Endothelial cell (in vitro differentiated cells): ENCODE measurements at places on chromosomes 11 and 22.

- DNase-seq, result no peak
These were observed 34.3 kb upstream of the CFAP300 start for GRCh38 chr11:102012946-102013345.

DNA sequence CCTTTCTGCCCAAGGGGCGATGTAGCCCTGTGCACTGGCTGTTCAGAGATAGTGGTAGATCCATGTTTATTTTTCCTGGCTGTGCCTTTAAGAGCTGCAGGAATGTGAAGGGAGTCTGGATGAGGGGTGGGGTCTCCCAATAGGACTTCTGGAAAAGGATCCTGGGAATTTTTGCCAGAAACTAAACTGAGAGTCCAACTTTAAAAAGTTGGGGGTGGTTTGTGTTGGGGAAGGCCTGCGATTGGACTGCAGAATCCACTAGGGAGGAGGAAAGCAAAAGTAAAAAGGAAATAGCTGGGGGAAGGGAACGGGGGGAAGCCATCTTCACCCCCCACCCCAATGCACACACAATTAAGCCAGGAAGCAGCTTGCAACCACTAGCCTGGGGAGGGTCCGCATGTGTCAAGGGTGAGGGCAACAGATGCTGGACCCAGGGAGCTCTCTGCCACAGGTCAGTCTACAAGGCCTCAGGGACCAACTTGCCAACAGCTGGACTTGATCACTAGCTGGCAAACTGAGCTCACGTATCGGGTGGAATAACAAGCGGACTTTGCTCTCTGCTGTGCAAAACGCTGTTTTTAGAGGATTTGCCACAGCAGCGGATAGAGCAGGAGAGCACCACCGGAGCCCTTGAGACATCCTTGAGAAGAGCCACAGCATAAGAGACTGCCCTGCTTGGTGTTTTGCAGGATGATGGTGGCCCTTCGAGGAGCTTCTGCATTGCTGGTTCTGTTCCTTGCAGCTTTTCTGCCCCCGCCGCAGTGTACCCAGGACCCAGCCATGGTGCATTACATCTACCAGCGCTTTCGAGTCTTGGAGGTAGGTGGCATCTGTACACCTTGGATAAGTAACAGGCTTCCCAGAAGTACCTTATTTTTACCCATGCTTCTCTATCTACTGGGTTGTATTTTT lies at the start of gene OLFML1:
TSS of gene OLFML1 (plus strand) at position 321 of the 912 bp plus-strand sequence. CDS start at position 691, 370 bp downstream.
- DNase-seq, result no peak

GRCh38 chr11:103862094-103862801 lies 174.2 kb upstream of the DDI1 start:
- no peak for DNase-seq

- DNase-seq, result no peak
These were observed 64.9 kb upstream of the OPCML start for GRCh38 chr11:133597236-133597635.

- DNase-seq, result peak; percentile 26
These were observed 1.0 kb downstream of the VWCE start for GRCh38 chr11:61293867-61294716.

GRCh38 chr11:29657709-29658108 lies 359.1 kb downstream of the KCNA4 start:
- no peak for DNase-seq

- no peak for DNase-seq
These were observed 385.1 kb upstream of the CCDC90B start for GRCh38 chr11:83671289-83671688.

DNA sequence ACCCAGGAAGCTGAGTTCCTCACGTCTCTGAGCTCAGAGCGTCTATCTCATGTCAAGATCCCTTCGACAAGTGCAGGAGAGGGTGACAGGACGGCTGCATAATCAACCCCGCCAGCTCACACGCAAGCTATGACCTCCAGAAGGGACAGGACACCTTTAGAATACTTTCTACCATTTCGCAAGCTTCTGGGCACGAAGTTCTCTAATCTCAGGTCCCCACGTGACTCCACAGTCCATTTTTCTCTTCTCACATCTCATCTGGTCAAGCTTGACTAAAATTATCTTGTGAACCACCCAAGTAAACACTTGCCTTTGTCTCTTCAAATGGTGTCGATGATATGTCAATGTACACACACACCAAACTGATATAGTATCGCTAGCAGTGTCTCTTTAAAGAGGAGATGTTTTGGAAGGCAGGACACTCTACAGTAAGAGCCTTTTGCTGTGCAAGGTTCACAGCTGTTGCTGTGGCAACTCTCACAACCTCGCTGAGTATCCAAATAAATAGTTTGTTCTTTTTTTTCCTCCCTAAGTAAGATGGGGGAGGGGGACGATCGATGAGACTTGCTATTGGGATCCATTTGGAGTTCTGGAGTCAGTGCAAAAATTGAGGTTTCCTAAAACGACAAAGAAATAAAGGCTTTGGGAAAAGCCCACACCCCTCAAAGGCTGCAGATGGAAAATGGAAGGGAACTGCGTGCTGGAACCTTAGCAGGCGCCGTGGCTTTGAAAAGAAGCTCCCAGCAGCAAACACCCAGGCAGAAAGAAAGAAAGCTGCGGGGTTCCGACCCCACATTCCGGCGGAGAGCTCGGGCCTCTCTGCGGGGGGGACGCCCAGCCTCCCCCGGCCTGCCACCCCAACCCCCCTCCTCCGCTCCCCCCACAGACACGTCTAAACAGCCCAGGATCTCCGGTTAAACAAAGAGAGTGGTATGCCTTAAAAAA lies 215.4 kb upstream of the UBASH3B start:
- DNase-seq, result peak; percentile 12

GRCh38 chr22:44729391-44730021 lies 22.9 kb upstream of the ARHGAP8 start:
- DNase-seq, result no peak

GRCh38 chr11:108206171-108206570 lies 16.3 kb downstream of the NPAT start:
- DNase-seq, result no peak

GRCh38 chr11:76256448-76256847 lies 50.1 kb upstream of the WNT11 start:
- DNase-seq, result peak; percentile 20

GRCh38 chr11:68446046-68446725 lies 14.4 kb upstream of the PPP6R3 start:
- no peak for DNase-seq

DNA sequence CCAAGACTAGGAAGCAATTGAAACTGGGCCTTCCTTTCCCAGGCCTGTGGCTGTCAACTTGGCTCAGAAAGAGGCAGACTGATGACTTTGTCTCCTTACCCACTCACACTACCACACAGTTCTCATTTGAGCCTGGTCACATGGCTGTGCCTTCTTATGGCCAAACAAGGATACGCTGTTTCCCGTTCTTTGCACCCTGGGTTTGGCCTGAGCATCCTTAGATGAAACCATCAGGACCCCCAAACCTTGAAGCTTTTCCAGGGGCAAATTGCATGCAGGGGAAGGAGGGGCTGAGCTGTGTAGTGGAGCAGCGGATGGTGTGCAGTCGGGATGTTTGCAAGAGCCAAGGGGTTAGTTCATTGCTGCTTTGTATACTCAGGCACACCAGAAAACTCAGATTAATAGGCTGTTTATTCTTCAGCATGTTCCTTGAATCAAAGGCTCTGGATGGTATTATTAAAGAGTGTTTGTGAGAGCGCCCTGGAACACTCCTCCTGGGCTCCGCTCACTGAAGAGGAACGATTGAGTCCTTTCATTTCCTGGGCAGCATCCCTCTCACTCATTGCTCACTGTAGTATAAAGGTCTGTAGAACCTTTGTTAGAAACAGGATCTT lies 69.8 kb downstream of the ARFGAP2 start:
- DNase-seq, result no peak

DNA sequence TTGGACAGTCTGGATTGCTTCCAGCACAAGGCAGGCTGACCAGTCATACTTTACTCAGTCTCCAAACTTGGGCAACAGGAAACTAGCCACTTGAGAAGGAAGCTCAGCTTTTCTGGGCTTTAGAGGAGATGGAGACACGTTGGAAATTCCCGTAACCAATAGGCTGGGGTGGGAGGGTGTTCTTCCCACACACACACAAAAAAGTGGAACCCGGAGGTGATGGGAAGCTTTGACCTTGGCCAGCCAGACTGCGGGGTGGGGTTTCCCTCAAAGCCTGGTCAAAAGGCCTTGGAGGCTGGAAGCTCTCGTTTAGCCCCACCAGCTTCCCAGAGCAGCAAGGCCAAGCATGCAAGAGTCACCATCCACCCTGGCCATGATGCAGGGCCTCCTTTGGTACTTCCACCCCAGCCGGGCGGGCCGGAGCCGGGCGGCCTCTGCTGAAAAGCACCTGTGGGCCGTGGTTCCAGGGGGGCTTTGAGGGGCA lies 126.2 kb downstream of the BCR start:
- DNase-seq, result no peak

DNA sequence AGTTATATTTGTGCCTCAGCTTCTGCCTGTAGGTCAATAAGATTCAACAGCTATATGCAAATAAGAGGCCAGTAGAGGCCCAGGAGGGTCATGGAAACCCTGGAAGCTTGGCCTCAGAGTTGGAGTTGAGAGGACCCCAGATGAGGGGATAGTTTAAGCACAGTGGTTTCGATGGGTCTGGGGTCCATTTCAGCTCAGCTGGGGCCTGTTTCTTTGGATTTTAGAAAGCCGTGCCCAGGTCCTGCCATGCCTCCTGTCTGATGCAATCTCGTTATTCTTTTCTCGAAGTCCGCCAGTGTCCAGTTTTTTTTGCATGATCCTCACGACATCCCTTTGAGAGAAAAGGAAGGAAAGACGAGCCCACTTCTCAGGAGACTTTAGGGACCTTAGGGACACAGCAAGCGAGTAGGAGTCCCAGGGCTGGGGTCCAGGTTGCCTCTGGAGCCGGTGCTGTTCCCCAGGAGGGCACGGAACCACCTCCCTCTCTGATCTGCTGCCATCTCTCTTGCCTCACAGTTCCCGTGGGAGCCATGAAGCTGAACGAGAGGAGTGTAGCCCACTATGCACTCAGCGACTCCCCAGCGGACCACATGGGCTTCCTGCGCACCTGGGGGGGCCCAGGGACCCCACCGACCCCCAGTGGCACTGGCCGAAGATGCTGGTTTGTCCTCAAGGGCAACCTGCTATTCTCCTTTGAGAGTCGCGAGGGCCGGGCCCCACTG lies 2.6 kb upstream of the SMDT1 start:
- DNase-seq, result no peak

GRCh38 chr22:35131525-35132000 lies 65.6 kb downstream of the ISX start:
- no peak for DNase-seq

DNA sequence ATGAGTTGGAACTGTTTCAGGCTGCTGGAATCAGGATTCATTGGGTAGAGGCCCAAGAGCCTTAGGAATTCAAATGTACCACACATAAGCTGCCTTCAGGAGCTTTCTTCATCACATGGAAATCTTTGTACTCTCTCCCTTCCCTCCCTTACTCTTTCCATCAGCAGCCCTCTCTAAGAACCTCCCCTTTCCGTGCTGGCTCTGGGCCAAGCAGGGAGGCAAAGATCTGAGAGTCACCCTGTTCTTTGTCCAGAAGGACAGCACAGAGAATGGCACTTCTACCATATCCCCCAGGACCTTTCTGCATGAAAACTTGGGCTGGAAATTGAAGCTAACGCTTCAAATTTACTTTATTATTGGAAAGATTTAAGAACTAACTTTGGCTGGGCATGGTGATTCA lies 20.7 kb upstream of the TPBGL start:
- DNase-seq, result no peak

DNA sequence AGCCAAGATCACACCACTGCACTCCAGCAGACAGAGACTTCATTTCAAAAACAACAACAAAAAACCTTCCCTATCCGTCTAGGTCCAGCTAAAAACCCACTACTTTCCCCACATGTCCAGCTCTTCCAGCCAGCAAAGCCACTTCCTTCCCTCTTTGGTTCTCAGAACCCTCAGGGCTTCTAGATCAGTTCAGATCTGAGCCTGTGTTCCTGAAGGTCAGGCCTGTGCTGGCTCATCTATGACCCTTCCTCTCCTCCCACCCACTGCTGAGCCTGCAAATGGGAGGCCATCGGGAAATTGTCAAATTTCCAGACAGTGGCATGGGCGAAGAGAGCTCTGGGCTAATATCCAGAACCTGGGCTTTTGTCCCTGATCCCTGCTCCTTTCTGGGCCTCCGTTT lies 37.8 kb downstream of the SLCO2B1 start:
- DNase-seq, result no peak

GRCh38 chr22:24025475-24025874 lies 14.4 kb downstream of the CABIN1 start:
- no peak for DNase-seq

GRCh38 chr11:3357302-3357701 lies 21.6 kb downstream of the ZNF195 start:
- no peak for DNase-seq

DNA sequence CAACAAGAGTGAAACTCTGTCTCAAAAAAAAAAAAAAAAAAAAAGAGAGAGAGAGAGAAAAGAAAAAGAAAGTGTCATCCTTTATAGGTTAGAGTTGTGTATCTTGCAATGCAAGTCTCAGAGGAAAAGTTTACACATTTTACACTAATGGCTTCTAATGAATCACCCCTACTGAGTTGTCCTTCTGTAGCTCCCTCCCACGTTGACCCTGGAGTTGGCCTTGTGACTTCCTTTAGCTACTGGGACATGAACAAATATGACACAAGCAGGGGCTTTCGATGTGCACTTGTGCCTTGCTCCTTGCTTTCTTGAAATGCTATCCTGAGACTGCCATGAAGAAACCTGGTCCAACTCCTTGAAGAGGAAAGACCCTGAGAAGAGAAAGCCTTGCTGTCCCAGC lies 2.4 kb upstream of the SMCO4 start:
- no peak for DNase-seq

GRCh38 chr11:124551189-124551588 lies 7.7 kb upstream of the OR8B12 start:
- no peak for DNase-seq

DNA sequence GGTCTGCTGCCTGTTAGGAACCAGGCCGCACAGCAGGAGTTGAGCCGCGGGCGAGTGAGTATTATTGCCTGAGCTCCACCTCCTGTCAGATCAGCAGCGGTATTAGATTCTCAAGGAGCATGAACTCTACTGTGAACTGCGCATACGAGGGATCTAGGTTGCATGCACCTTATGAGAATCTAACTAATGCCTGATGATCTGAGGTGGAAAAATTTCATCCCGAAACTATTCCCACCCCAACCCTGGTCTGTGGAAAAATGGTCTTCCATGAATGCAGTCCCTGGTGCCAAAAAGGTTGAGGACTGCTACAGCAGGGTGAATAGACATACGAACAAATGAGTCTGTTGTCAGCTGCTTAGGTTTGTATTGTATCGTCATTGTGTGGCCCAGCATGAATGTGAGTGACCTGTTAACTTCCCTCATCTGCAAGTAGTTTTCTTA lies 29.8 kb downstream of the RNF141 start:
- no peak for DNase-seq
